RWPE2 (cell line): ENCODE measurements at places on chromosomes 1 and 21.
A peak's percentile ranks its signal among the peaks of the same experiment; 100 is the strongest.

DNA sequence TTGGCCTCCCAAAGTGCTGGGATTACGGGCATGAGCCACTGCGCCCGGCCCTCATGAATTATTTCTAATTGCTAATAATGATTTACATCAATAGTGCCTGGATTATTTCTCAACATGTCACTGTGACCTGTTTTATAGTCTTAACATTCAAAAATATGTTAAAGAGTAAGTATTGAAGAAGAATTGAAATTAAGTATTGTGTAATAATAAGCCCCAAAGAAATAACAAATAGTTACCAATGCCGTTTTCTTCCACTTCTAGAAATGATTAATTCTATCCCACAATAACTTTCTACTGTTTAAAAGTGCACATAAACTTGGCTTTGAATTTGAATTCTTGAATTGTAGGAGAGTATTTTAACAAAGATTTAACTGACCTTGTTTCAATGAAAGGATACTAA, 19.5 kb downstream of the SPATA17 start:
- H3K27ac ChIP-seq = no peak overlapping the region
- DNase-seq = no peak
- H3K27me3 ChIP-seq = no peaks in the 10 kb centered on the region
- H3K4me1 ChIP-seq = no peaks in the 10 kb centered on the region
- H3K36me3 ChIP-seq = no peaks in the 10 kb centered on the region

- H3K36me3 ChIP-seq = no peaks in the 10 kb centered on the region
- peak overlapping the region; percentile 74 for H3K27ac ChIP-seq
- DNase-seq = no peak
- no peaks in the 10 kb centered on the region for H3K27me3 ChIP-seq
- peaks cover 20% of the 10 kb centered on the region for H3K4me1 ChIP-seq
These were observed 7.3 kb downstream of the IL24 start for GRCh38 chr1:206904423-206905142.

DNA sequence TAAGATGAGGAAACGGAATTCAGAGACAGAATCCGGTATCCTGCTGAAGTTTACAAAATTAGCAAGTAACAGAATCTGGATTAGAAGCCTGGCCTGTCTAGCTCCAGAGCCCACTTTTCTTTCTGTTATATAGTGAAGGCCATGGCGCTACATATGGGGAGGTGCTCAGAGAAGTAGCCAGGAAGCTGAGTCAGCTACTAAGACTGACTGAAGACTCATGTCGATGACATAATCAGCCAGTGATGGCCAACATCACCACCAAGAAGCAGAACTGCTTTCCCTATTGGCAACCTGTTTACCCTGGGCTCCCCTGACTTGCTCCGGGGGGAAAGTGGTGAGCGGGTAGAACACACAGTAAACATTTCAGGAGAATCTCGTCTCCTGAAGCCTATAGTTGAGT, 18.8 kb downstream of the LRRC52 start:
- no peaks in the 10 kb centered on the region for H3K4me1 ChIP-seq
- no peak overlapping the region for H3K4me3 ChIP-seq
- H3K27me3 ChIP-seq = no peaks in the 10 kb centered on the region

DNA sequence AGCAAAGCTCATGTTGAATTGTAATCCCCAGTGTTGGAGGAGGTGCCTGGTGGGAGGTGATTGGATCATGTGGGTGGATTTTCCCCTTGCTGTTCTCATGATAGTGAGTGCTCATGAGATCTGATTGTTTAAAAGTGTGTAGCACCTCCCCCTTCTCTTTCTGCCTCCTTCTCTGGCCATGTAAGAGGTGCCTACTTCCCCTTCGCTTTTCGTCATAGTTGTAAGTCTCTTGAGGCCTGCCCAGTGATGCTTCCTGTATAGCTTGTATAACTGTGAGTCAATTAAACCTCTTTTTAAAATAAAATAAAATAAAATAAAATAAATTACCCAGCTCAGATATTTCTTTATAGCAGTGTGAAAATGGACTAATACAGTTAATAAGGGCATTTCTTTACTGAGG, 1025.7 kb downstream of the PLA2G4A start:
- no peak overlapping the region for H3K27ac ChIP-seq
- no peak for DNase-seq
- H3K4me3 ChIP-seq = no peak overlapping the region

DNA sequence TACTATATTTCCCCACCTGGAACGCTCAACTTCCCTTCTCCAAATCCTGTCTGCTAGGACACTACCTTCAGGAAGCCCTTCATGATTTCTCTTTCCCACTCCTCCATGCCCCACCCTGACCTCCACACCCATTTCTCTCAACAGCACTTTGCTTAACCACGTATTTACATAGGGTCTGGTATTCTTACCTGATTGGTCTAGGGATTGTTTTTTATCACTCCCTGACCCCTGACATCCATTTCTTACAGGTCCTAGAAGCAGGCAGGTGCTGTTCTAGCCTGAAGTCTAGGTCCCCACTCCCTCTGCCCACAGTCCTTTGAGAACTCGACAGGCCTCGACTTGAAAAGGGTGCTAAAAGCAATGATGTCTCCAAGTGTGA, 47.5 kb downstream of the DMAP1 start:
- no peaks in the 10 kb centered on the region for H3K36me3 ChIP-seq
- H3K4me1 ChIP-seq = no peaks in the 10 kb centered on the region
- no peak for DNase-seq

GRCh38 chr1:230682274-230682673, 31.6 kb downstream of the AGT start:
- H3K4me1 ChIP-seq = peaks cover 32% of the 10 kb centered on the region
- no peak for DNase-seq
- peak overlapping the region; percentile 22 for H3K27ac ChIP-seq

GRCh38 chr1:206734499-206735142, 36.0 kb upstream of the IL19 start:
- peaks cover 2% of the 10 kb centered on the region for H3K4me1 ChIP-seq
- no peak overlapping the region for H3K27ac ChIP-seq
- H3K4me3 ChIP-seq = no peak overlapping the region
- H3K27me3 ChIP-seq = no peaks in the 10 kb centered on the region
- DNase-seq = no peak

DNA sequence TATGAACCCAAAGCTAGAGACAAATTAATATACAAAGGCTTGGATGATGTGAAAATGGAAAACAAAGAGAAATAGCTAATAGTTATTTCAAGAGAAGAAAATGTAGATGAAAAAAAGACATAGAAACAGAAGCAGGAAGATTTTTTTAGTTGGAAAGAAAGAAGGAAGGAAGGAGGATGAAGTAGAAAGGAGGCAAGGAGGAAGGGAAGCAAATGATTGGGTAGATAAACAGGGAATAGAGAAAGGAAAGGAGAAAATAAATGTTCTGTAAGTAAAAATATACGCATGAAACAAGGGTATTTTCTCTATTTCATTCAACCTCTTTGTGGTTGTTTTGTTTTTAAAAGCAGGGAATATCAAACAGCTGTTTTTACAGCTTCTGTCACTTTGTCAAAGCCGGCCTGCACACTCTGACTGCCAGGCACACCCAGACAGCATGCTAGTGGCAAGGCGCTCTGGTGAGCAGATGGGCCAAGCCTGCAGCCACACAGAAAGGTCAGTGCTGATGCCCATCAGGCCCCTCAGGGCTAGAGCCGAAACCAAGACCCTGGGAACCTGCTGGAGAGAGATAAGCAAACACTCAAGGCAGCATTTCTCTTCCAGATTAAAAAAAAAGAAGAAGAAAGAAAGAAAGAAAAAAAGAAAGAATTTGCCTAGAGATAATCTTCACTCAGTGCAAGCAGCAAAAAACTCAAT, 72.9 kb upstream of the CTTNBP2NL start:
- no peak overlapping the region for H3K27ac ChIP-seq
- no peaks in the 10 kb centered on the region for H3K36me3 ChIP-seq
- no peak for DNase-seq
- no peaks in the 10 kb centered on the region for H3K27me3 ChIP-seq

- no peak overlapping the region for H3K27ac ChIP-seq
- H3K36me3 ChIP-seq = no peaks in the 10 kb centered on the region
- no peak overlapping the region for H3K4me3 ChIP-seq
- no peaks in the 10 kb centered on the region for H3K27me3 ChIP-seq
- H3K4me1 ChIP-seq = no peaks in the 10 kb centered on the region
These were observed 41.6 kb downstream of the MFSD2A start for GRCh38 chr1:39996396-39997004.

GRCh38 chr1:24089743-24090555, 22.0 kb downstream of the MYOM3 start:
- H3K4me3 ChIP-seq = no peak overlapping the region
- no peaks in the 10 kb centered on the region for H3K4me1 ChIP-seq
- H3K36me3 ChIP-seq = no peaks in the 10 kb centered on the region
- no peaks in the 10 kb centered on the region for H3K27me3 ChIP-seq
- no peak for DNase-seq
- no peak overlapping the region for H3K27ac ChIP-seq

- no peaks in the 10 kb centered on the region for H3K4me1 ChIP-seq
- H3K36me3 ChIP-seq = no peaks in the 10 kb centered on the region
- no peaks in the 10 kb centered on the region for H3K27me3 ChIP-seq
- no peak overlapping the region for H3K4me3 ChIP-seq
These were observed 22.6 kb downstream of the PODN start for GRCh38 chr1:53084589-53084971.

DNA sequence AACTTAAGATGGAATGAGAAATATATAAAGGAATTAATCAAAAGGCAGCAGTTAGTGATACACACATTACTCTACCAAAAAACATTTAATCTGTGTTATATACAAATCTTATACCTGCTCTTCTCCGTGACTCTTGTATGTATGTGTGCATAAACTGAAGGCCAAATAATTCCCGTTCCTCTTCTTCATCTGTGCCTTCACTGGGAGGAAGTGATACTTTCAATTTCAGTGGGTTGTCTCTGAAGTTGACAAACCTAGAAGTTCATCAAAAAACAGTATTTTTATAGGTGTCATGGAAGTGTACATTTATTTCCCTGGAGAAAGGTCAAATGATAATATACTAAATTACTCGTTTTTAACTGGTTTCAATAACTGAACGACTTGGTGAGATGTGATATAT, 19.3 kb downstream of the TRMT13 start:
- no peak overlapping the region for H3K4me3 ChIP-seq
- H3K4me1 ChIP-seq = no peaks in the 10 kb centered on the region
- no peak overlapping the region for H3K27ac ChIP-seq
- H3K27me3 ChIP-seq = no peaks in the 10 kb centered on the region

GRCh38 chr1:40258445-40258769, 371 bp downstream of the ZMPSTE24 start:
- H3K4me1 ChIP-seq = peaks cover 12% of the 10 kb centered on the region
- H3K36me3 ChIP-seq = peaks cover 40% of the 10 kb centered on the region
